RPMI7951 (cell line): ENCODE measurements at places on chromosomes 2 and 18. TPM values are rescaled to one million over a fixed set of nuclear protein-coding genes. Genes with fewer than 3 reads are reported as not detected.

GAD1 gene
- 3.9 and 6.7 TPM in 2 replicates for total RNA-seq

CD207 gene
- total RNA-seq, result 0.29 TPM in 1 of 2 replicates, not detected in the other

GALNT13 gene
- total RNA-seq, result not detected in 2 replicates

PLCD4 gene
- 8.5 and 10.2 TPM in 2 replicates for total RNA-seq

TMEM37 gene
- total RNA-seq, result not detected in 2 replicates

SPDYA gene
- total RNA-seq, result 0.20 and 0.60 TPM in 2 replicates

DARS1 gene
- 201 and 222 TPM in 2 replicates for total RNA-seq

RGPD4 gene
- total RNA-seq, result not detected in 2 replicates

POTEI gene
- total RNA-seq, result not detected in 2 replicates

KLHL14 gene
- not detected in 2 replicates for total RNA-seq

PARD3B gene
- total RNA-seq, result 0.96 and 1.4 TPM in 2 replicates
